Fibroblast of skin of left biceps (primary cell): ENCODE measurements at places on chromosomes 6 and 20.

GRCh38 chr6:83808926-83809325, 44.2 kb upstream of the RIPPLY2 start:
- DNase-seq = no peak

GRCh38 chr6:71420693-71421328, 132.2 kb downstream of the OGFRL1 start:
- DNase-seq = peak; percentile 80

- no peak for DNase-seq
Measured at GRCh38 chr20:164618-165017, 7.4 kb downstream of the DEFB127 start.

DNA sequence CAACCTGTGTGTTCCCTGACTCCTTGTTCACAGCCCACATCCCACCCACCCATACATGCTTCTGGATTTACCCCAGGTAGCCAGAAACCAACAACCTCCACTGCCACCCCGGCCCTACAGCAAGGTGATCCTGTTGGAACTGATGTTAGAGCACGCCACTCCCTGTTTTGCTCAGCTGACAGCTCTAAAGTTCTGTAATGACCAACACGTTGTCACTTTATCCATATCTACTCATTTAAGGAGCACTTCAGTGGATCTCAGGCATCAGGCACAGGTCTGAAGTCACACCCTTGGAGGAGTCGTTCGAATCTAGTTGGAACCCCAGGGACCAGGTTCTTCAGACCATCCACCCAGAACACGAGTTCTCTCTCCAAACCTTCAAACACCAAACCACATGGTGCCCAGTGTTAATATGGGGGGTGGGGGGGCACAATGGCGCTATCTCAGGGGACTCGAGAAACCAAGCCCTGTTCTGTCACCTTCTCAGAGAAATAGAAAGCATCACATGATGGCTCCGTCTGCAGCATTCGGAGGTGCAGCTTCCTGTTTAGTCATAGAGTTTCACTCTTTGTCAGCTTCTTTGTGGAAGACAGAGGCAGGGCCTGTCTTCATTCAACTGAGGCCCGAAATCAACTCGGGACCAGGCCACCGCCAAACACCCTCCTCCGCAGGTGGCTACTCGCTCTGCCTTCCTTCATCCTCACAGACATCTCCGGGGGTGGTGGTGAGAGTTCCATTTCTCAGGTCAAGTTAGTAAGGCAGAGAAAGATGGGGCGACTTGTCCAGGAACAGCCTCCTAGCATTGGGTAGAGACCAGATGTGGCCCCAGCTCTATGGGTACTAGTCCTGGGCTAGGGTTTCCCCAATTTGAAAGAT, 142.2 kb downstream of the NFATC2 start:
- no peak for DNase-seq
